ENCODE measurements at places on chromosomes 16 and 17.
A peak's percentile ranks its signal among the peaks of the same experiment; 100 is the strongest.

DNA sequence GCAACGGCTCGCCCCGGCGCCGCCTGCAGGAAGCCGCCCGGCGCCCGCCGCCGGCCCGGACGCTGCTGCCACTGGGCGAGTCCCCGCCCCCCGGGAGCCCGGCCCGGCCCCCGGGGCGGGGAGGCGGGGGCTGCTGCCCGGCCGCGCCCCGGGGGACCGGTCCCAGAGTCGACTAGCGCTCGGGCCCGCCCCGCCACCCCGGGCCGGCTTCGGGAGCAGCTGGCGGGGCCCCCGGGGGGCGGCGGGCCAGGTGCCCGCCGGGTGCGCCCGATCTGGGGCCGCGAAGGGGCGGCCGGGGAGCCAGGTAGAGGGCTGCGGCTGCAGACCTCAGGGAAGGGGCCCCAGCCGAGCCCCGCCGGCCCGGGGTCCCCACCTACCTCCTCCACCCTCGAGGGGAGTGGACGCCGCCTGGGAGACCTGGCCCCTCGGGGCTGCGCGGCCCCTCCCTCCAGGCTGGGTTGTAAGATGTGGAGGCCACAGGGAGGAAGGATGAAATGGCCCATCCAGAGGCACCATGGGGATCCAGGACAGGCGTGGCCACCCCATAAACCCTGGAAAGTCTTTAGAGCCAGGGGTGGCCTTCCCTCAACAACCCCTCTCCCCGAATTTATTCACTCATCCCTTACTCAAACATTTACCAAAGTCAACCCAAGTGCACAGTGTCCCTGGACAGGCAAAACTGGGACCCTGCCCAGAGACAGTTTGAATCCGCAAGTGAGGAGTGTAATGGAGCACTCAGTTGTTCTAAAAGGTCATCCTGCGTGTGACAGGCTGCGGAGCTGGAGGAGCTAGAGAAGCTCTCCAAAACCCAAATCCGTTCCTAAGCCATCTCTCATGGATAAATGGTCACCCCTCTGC, at the start of gene CDYL2:
Gene CDYL2 (minus strand): TSS at position 73 of the 858 bp plus-strand sequence. CDS start 425 bp downstream, outside the sequence.
- peak; percentile 33 for DNase-seq

GRCh38 chr17:78307887-78308638, 51.8 kb downstream of the SOCS3 start:
- no peak for DNase-seq

DNA sequence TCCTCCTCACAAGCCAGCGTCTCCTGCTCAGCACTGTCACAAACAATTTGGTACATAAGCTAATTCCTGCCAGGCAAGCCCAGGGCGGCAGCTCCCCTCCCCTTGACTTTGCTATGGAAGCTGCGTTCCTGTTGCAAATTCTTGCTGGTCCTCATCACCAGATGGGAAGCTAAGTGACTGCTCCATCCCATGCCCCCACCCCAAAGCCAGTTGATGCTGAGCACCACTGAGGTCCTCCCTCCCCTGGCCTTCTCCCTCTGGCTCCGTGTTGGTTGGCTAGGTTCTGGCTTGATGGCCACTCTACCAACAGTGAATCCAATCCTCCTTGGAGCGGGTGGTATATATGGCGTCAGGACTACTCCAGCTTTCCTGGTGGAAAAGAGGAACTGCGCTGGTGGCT, 34.4 kb downstream of the PIPOX start:
- DNase-seq = no peak

GRCh38 chr17:43591779-43592562, 45.8 kb upstream of the ETV4 start:
- DNase-seq = no peak

DNA sequence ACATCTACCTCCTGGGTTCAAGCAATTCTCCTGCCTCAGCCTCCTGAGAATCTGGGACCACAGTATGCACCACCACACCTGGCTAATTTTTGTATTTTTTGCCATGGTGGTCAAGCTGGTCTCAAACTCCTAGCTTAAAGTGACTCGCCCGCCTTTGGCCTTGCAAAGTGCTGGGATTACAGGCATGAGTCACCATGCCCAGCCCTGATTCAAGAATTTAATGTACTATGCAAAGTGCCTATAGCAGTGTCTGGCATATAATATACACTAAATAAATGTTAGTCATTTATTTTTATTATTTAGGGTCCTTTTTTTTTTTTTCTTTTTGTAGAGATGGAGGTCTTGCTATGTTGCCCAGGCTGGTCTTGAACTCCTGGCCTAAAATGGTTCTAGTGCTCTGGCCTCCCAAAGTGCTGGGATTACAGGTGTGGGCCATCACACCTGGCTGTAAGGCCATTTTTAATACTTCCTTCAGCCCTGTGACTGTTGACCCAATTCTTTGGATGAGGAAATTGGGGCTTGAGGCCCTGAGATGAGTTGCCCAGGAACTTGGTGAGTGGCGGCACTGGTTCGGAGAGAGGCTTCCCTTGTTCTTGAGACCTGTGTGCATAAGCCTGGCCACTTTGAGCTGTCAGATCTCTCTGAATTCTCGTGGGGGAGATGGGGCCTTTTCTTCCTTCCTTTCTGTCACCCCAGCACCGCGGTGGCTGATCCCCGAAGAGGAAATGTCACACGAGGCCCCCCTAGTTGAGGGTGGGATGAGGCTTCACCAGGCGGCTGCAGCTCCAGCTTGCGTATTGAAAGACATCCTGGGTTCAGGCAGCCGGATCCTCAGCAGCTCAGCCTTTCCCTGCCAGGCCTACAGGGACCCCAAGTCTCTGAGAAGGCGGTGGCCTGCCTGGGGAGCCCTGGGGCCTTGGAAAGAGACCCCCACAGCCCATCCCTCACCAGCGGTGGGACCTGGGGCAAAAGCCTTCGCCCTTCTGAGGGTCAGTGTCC, 38.7 kb downstream of the LAT start:
- DNase-seq = no peak

- DNase-seq = no peak
Measured at GRCh38 chr17:29433541-29433940, 43.4 kb downstream of the TAOK1 start.

DNA sequence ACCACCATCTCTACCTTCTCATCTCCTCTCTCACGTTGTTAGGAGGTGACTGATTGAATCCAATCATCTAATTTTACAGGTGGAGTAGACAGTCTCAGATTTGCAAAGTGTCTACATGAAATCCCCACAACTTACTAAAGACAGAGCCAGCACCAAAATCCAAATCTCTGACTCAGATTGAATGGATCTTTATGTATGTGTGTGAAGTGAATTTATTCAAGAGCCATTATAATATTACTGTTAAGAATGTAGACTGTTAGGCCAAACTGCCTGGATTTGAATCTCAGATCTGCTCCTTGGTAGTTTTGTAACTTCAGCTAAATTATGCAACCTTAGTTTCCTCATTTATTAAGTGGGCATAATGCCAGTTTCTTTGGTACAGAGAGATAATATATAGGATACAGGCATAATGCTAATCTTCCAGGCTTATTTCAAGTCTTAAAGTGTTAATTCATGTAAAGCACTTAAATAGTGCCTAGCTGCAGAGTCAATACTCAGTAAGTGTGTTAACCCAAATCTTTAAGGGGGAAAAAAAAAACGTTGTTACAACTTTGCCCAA, 12.7 kb downstream of the CNEP1R1 start:
- no peak for DNase-seq

DNA sequence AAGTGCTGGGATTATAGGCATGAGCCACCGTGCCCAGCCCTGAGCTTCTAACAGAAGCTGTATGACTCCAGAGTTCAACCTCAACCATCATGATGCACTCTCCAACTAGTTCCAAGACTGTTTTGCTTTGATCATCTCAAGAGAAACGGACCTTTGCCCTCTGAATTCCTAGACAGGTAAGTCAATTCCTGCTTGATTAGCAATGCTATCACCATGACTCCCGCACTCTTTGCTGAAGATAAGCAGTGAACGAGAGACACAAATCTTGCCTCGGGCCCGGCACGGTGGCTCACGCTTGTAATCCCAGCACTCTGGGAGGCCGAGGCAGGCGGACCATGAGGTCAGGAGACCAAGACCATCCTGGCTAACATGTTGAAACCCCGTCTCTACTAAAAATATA, 22.2 kb downstream of the ANKFY1 start:
- no peak for DNase-seq

GRCh38 chr17:10317543-10317834, 55.3 kb downstream of the MYH13 start:
- no peak for DNase-seq

- DNase-seq = no peak
Measured at GRCh38 chr16:49739381-49739780, 116.5 kb downstream of the ZNF423 start.

- peak; percentile 60 for DNase-seq
Measured at GRCh38 chr17:48492401-48493298, 38.2 kb downstream of the HOXB1 start.

DNA sequence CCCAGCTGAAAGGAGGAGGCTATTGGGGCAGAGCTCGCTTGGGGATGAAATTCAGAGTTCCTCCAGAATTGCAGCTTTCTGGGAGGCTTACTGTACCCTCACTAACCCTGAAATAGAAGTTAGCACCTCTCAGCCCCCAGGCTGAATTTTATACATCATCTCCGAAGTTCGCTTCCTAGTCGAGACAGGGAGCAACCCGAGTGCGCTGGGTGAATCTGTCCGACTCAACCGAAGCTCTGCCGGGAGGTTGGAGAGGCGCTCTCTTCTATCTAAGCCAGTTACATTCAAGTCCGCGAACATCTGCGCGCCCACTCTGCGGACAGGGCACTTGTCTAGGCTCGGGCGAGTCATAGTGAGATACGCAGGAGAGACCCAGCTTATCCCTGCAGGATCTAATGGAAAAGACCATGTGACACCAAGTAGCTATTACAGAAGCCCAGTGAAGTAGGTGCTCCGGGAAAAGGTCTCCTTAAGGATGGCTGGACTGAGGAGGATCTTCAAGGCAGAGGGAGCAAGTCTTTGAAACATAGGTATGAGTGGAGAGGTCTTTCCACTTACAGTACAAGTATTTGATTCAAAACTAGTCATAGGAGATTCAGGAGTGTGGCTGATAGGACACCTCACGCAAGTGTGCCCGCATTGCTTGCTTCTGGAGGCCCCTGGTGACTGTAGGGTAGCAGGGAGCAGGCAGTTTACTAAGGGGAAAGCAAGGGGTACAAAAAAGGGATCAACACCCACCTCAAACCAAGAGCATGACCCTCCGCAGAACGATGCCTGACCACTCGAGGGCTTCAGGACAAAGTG, 646 bp upstream of the HES7 start:
- no peak for DNase-seq

- no peak for DNase-seq
Measured at GRCh38 chr16:3673676-3674377, 19.3 kb downstream of the DNASE1 start.

GRCh38 chr17:49029801-49030200, 32.6 kb downstream of the IGF2BP1 start:
- no peak for DNase-seq

DNA sequence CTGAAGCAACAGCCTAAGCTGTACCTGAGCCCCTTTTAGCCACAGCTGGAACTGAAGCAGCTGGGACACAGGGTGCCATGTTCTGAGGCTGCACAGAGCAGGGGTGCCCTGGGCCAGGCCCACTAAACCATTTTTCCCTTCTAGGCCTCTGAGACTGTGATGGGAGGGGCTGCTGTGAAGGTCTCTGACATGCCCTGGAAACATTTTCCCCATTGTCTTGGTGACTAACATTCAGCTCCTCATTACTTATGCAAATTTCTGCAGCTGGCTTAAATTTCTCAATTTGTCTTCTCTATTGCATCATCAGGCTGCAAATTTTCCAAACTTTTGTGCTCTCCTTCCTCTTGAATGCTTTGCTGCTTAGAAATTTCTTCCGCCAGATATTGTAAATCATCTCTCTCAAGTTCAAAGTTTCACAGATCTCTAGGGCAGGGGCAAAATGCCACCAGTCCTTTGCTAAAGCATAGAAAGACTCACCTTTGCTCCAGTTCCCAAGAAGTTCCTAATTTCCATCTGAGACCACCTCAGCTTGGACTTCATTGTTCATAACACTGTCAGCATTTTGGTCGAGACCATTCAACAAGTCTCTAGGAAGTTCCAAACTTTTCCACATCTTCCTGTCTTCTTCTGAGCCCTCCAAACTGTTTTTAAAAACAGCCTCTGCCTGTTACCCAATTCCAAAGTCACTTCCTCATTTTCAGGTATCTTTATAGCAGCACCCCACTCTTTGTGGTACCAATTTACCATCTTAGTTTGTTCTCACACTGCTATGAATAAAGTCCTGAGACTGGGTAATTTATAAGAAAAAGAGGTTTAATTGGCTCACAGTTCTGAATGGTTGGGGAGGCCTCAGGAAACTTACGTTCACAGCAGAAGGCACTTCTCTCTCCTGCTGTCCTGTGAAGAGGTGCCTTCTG, 49.8 kb downstream of the TMEM100 start:
- DNase-seq = no peak

- no peak for DNase-seq
Measured at GRCh38 chr16:10069374-10069773, 112.9 kb downstream of the GRIN2A start.

GRCh38 chr17:50201276-50201854, at the start of gene COL1A1:
Gene COL1A1, minus strand, starts transcription at chr17:50201631. Its CDS starts 118 bp downstream, at chr17:50201513.
- no peak for DNase-seq

GRCh38 chr17:60305141-60305540, 86.8 kb downstream of the USP32 start:
- no peak for DNase-seq

GRCh38 chr16:46774743-46775177, 26.6 kb upstream of the MYLK3 start:
- DNase-seq = no peak

DNA sequence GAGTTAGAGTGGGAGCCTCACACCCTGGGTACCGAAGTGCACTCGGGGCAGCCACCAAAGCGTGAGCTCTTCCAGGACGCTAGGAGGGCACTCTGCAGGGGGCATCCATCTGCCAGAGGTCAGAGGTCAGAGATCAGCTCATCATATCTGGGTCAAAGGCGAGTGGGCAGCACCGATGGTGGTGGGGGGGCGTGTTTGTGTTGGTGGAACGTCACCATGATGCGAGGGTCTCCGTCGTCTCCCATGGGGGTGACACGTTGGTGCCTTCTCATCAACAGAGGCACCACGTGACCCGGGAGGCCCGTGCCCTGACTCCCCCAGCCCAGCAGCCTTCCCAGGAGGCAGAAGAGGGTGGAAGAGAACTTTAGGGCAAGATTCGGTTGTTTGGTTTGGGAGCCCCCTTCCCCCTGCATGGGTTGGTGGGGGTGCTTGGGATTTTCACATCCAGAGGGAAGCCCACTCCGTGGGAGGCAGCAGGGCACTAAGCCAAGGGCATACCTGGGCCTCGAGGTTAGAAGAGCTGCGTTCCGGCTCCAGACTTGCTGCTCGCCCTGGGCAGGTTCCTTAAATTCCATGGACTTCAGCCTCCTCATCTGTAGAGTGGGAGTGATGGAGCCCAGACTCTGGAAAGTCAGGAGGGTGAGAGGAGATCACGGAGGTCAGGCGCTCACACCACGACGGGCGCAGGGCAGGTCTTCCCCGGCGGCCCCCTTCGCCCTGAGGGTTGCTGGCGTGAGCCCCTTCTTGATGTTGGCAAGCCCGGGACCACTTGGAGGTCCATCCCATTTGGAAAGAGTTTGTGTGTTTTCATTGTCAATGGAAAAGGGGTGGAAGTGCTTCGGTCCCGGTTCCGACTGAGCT, 14.0 kb downstream of the CRISPLD2 start:
- DNase-seq = no peak

GRCh38 chr17:44564429-44564828, 7.1 kb downstream of the FZD2 start:
- no peak for DNase-seq

All from activated gamma-delta T cell treated with Interleukin-2 at 50 U/mL for 16 hours (primary cell).